ENCODE measurements at places on chromosomes 13 and 19.

GRCh38 chr13:51342706-51343105, 3.2 kb downstream of the SERPINE3 start:
- no peak for DNase-seq

- no peak for DNase-seq
Observed at GRCh38 chr19:35228177-35228930, at the start of gene FAM187B. Gene FAM187B (minus strand): TSS chr19:35228739. CDS start chr19:35228680, 59 bp downstream.

DNA sequence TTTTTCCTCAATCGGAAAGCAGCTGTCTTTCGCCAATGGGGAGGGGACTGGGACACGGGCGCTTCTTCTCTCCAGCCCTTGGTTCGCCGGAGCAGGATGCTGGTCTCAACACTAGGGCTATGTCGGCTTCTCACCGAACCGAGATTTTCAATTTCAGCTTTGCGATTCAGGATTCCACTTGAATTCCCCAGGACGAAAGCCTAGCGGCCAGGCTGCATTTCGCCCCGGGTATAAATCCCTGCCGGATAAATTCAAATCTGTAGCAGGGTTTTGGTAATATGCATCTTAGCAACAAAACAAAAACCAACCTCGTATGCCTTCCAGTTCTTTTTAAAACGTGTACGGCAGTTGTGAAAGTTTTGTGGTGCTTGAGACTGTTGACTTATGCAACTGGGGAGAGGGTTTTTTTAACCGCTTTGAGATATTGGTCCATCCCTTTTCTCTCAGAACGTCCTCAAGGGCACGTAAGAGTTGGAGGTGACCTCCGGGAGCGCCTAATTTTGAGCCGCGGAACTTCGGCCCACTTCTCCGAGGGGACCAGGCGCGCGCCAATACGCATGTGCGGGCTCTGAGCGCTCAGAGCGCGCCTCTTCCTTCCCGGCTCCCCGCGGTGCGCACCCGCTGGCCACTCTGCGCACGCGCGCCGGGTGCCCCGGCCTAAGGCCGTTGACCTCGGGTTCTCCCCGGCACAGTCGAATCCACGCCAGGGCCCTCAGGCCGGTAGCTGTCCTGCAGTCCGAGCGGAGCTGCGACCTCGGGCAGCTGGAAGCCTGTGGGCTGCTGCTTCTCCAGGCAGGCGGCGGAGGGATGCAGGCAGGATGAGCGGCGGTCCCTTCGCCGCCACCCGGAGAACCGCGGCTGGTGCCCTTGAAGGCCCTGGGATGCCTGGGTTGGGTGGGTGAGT, 7.6 kb downstream of the POU4F1 start:
- peak; percentile 46 for DNase-seq

- DNase-seq, result no peak
Observed at GRCh38 chr13:59099182-59099974, 1064.3 kb downstream of the DIAPH3 start.

GRCh38 chr19:48994035-48994386, 324 bp downstream of the RUVBL2 start:
- peak; percentile 16 for DNase-seq

- DNase-seq, result no peak
Observed at GRCh38 chr13:39100996-39101738, 62.9 kb downstream of the NHLRC3 start.

DNA sequence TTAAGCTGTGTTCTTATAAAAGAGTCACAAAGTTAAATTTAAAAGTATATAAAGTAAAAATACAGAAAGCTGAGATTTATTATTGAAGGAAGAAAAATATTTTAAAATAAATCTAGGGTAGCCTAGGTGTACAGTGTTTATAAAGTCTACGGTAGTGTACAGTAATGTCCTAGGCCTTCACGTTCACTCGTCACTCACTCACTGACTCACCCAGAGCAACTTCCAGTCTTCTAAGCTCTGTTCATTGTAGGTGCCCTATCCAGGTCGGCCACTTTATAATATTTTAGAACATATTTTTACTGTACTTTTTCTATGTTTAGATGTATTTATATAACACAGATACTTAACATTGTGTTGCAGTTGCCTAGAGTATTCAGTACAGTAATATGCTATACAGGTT, 47.4 kb downstream of the NDFIP2 start:
- DNase-seq, result no peak

DNA sequence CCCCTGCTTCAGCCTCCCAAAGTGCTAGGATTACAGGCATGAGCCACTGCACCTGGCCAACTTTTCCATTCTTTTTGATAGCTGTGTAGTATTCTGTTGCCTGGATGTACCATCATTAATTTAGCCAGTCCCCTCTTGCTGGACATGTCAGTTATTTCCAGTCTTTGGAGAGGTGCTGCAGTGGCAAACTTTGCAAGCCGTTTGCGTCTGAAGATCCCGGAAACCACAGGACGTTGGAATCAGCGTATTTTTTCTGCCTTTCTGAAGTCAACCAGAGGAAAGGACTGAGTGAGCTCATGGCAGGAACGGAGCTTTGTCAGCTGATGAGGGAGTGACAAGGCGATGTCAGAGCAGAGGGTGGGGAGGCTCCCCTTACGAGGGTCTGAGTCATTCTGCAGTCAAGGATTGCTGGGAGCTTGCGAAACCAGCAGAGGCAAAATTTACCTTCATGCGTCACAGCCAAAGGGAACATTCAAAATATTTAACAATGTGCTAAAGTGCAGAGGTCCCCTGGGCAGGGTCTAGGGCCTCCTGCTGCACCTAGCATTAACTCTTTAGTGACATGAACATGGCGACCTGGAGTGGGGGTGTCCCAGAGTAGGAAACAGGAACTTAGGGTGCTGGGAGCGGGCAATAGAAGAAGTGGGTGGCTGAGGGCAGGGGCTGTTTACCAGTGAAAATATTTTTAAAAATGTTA, 5.6 kb downstream of the C5AR1 start:
- peak; percentile 23 for DNase-seq

- no peak for DNase-seq
Observed at GRCh38 chr19:947707-948539, 22.1 kb downstream of the ARID3A start.

DNA sequence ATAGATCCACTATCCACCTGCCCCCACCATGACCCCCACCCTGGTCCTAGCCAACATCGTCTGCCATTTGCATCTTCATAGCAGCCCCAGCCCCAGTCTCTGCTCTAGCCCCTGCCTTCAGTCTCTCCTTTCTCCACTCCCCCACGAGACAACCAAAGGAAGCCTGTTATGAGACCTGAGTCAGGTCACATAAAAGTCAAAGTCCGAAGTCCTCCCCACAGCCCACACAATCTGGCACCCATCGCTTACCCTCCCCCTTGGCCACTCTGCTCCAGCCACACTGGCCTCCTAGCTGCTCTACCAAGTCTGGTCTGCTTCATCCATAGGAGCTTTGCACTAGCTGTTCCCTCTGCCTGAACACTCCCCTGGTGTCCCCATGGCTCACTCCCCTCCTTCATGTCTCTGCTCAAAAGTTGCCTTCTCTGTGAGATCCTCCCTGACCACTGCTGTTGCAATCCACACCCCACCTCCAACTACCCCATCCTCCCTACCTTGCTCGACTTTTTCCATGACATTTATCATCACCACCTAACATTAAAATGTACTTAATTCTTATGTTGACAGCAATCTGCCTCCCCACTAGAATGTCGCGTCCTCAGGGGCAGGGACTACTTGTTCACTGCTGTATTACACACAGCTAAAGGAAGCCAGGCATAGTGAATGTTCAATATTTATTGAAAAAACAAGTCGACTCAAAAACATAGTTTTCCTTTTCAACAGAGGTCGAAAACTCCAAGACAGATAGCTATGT, 1.2 kb upstream of the PLEKHG2 start:
- no peak for DNase-seq

DNA sequence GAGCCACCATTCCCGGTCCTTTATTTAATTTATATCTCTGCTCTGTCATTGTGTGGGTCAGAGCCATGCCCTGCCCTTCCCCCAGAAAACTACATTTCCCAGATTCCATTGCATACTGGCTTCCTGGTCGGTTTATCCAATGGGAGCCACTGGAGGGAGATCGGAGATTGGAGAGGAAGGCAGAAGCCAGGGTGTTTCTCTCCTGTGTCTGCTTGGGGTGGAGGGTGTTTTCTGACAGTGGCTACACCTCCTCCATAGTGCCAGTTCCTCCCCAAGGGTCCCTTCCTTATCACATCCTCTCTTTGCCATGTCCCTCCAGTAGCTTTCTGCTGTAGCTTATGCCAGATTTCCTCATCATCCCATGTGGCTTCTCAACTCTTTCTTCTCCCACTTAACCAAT, 19.0 kb downstream of the OLFM2 start:
- peak; percentile 46 for DNase-seq

DNA sequence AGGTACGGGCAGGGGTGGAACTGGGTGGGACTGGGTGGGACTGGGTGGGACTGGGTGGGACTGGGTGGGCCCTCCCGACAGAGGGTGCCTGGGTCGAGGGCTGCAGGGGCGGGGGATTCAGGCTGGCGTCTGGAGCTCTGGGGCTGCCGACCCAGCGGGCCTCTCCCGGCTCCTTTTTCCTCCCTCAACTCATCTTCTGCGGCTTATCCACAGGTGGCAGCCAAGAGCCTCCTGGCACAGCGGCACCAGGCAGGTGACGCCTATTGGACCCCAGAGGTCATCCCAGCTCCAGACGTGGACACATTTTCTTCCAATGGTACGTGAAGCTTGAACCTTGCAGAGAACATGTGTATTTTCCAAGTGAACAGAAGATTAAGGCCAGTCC, 533 bp downstream of the ZNF544 start:
- DNase-seq, result peak; percentile 29

GRCh38 chr13:37479916-37480315, 118.7 kb downstream of the POSTN start:
- DNase-seq, result no peak

- DNase-seq, result no peak
Observed at GRCh38 chr13:43883631-43884030, 3.9 kb downstream of the LACC1 start.

- no peak for DNase-seq
Observed at GRCh38 chr19:13884726-13885591, 8.0 kb downstream of the NANOS3 start.

DNA sequence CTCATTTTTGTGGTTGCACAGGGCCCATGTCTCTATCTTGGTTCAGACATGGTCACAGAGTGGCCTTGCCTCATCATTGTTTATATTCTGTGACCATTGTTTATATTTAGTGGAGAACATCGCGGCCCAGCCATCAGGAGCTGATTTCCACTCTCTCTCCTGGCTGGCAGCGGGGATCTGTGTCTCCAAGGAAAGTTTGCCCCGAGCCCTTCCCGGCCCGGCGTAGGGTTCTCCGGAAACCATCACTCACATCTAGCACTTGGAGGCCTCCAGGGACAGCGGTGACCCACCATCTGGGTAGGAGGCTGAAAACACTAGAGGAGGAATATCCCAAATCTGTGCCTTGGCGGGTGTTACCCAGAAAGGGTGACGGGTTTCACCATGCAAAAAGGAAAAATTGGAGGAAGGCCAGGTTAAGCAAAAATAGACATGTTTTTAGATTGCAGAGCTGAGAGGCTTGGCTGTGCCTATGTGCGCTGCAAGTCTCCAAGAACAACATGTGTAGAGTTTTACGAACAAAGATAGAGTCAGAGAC, 726 bp upstream of the ZNF358 start:
- no peak for DNase-seq

DNA sequence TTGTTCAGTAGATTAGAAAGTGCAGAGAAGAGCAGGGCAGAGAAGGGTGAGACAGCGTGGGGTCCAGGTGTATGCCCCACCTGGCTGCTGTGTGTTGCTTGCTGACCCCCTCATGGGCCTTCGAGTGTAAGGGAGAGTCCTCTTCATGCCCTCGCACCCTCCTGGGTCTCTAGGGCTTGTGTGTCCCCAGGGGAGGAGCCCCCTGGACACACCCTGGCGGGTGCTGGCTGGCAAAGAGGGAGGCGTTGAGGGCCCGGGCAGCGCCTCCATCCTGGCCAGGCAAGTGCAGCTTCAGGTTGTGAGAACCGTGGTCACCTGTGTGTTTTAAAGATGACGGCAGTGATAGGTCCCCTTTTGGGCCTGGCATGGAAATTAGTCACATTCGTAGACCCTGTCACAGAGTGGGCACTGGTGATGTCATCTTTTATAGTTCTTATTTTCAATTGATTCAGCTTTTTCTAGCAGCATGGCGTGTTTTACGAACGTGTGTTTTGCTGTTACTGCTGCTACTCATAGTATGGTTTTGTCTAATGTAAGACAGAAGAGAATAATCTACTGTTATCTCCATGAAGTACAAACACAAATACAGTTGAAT, 18.7 kb downstream of the TFDP1 start:
- DNase-seq, result no peak

GRCh38 chr19:35868823-35869326, 501 bp downstream of the APLP1 start:
- no peak for DNase-seq

- peak; percentile 47 for DNase-seq
Observed at GRCh38 chr19:56477429-56478338, 539 bp upstream of the ZNF667 start.

GRCh38 chr19:40461669-40462221, 3.8 kb downstream of the BLVRB start:
- no peak for DNase-seq

GRCh38 chr19:871446-872265, 12.2 kb downstream of the CFD start:
- no peak for DNase-seq

- DNase-seq, result no peak
Observed at GRCh38 chr19:38061294-38061693, 154.3 kb downstream of the SIPA1L3 start.

DNA sequence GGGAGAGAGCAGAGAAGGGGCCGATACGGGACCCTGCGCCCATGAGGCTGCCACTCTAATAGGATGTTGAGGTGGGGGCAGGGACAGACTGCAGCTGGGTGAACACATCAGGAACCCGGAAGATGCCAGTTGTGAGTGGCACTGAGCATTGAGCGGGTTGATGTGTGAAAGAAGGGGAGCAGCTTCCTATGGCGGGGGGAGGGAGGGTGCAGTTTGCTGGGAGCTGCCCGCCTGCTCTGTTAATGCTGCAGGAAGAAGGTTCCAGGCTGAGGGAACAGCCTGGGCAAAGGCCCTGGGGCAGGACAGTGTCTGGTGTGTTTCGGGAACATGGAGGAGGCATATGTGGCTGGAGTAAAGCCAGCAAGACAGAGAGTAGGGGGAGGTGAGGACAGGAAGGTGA, 29.8 kb downstream of the DNM2 start:
- no peak for DNase-seq

GRCh38 chr19:46637224-46637623, 1.2 kb upstream of the GNG8 start:
- no peak for DNase-seq

- DNase-seq, result no peak
Observed at GRCh38 chr19:45601524-45602374, at the start of gene GPR4. Gene GPR4 (minus strand): TSS chr19:45602212. CDS start chr19:45591866, 10,346 bp downstream.

- no peak for DNase-seq
Observed at GRCh38 chr19:31529121-31529520, 179.9 kb upstream of the TSHZ3 start.

GRCh38 chr13:112690283-112690929, 568 bp downstream of the ATP11A start:
- peak; percentile 40 for DNase-seq
